Endothelial cell of umbilical vein (primary cell): ENCODE measurements at places on chromosomes 5 and 9. TPM values are rescaled to one million over a fixed set of nuclear protein-coding genes. Genes with fewer than 3 reads are reported as not detected.

GRCh38 chr9:120432600-120432999 lies 147.4 kb downstream of the CDK5RAP2 start:
- no peak overlapping the region for H3K4me3 ChIP-seq
- H3K4me1 ChIP-seq = no peaks in the 10 kb centered on the region
- no peaks in the 10 kb centered on the region for H3K27me3 ChIP-seq
- no peaks in the 10 kb centered on the region for H3K36me3 ChIP-seq
- DNase-seq = no peak

- H3K36me3 ChIP-seq = no peaks in the 10 kb centered on the region
- H3K4me1 ChIP-seq = no peaks in the 10 kb centered on the region
- no peaks in the 10 kb centered on the region for H3K27me3 ChIP-seq
- no peak overlapping the region for H3K27ac ChIP-seq
Measured at GRCh38 chr5:88952344-88952743, 69.4 kb upstream of the MEF2C start.

WDR5 gene
- total RNA-seq = 42.4 and 42.5 TPM in 2 replicates

DNA sequence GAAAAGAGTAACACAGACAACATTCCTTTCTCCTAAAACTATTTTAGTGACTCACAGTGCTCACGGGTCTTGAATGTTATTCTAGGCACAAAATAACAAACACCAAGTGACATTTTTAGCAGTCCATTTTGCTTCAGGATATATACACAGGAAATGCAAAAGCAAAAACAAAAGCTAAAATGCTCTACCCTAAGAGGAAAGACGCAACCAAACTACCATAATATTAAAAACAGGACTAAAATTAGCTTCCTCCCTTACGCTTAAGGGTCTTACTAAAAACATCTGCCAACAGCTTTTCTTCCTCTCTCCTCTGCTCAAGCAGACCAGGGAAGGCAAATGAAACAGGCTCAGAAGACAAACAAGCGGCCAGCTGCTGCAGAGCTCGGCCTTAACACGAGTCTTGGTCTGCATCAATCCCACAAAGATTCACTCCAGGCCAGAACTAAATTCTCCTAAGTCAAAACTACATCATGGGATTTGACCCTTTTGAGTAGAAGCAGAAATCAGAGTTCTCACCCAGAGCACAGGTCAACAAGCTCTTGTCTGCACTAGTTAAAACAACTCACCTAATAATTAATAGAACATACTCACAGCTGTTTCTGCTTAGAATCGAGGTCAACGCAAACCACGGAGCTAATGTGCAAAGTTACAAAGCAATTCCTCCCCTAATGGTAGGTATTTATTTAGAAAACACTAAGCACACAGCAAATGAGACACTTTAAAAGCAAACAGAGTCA lies 62.3 kb downstream of the RAPGEF1 start:
- peak overlapping the region; percentile 96 for H3K27ac ChIP-seq
- H3K27me3 ChIP-seq = no peaks in the 10 kb centered on the region
- DNase-seq = peak; percentile 94
- no peaks in the 10 kb centered on the region for H3K36me3 ChIP-seq
- peaks cover 56% of the 10 kb centered on the region for H3K4me1 ChIP-seq
- H3K4me3 ChIP-seq = peak overlapping the region; percentile 18

GRCh38 chr5:90855296-90856010 lies 296.9 kb downstream of the ADGRV1 start:
- peaks cover 6% of the 10 kb centered on the region for H3K4me1 ChIP-seq
- no peak overlapping the region for H3K27ac ChIP-seq
- peak; percentile 7 for DNase-seq
- H3K4me3 ChIP-seq = no peak overlapping the region
